AG09309 (cell line): ENCODE measurements at places on chromosomes 6 and 20.

DNA sequence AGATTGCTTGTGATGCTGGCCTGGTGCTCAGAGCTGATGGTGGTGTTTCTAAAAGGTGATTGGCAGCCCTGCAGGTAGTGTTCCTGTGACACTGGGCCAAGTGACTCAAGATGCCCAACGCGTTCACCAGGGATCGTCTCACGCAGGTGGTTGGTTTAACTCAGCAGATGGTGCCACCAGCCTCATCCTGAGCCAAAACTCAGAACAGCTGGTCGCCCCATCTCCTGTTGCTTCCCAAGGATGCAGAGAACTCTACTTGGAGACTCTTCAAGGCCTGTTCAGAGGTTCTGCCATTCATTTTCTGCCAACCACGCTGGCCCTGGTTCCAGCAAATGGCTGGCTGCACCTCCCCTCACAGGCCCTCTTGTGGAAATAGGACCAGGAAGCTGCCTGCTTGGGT, 394.4 kb downstream of the CDH26 start:
- no peak for DNase-seq

DNA sequence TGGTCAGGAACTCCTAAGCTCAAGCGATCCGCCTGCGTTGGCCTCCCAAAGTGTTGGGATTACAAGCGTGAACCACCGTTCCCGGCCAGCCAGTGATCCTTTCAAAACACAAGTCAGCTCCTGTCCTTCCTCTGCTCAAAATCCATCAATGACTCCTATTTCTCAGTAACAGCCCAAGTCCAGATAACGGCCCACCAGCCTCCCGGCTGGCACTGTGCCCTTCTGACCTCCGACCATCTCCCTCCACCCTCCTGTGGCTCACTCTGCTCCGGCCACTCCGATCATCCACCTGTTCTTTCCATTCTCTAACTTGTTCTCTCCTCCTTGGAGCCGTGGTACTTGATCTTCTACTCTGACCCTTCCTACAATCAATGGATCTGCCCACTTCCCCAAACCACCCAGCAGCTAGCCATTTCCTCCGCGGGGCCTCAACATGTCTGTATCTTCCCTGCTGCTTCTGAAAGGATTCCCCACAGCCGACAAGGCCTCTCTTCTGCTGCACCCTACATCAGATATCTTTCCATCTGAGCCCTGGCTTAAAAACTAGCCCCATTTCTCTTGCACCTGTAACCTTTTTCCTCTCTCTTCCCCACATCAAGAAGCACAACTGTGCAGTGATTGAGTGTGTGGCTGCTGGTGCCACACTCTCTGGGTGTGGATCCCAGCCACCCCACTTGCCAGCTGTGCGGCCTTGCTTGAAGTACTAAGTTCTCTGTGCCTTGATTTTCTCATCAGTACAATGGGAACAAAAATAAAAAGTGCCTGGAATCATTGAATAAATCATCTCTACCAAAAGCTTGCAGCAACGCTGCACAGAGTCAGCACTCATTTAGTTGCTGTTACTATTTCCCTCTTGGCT, 6.1 kb upstream of the ZMYND8 start:
- DNase-seq: no peak

- DNase-seq: no peak
Observed at GRCh38 chr6:135025175-135025574, 29.4 kb downstream of the HBS1L start.

DNA sequence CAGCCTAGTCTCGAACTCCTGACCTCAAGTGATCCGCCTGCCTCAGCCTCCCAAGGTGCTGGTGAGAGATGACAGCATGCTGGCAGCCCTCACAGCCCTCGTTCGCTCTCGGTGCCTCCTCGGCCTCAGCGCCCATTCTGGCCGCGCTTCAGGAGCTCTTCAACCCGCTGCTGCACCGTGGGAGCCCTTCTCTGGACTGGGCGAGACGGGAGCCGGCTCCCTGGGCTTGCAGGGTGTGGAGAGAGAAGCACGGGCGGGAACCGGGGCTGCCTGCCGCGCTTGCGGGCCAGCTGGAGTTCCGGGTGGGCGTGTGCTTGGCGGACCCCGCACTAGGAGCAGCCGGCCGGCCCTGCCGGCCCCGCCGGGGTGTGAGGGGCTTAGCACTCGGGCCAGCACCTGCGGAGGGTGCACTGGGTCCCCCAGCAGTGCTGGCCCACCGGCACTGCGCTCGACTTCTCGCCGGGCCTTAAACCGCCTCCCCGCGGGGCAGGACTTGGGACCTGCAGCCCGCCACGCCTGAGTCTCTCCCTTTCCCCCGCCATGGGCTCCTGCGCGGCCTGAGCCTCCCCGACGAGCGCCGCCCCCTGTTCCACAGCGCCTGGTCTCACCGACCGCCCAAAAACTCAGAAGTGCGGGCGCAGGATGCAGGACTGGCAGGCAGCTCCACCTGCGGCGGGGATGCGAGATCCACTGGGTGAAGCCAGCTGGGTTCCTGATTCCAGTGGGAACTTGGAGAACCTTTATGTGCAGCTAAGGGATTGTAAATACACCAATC, 31.5 kb upstream of the RANBP9 start:
- DNase-seq: no peak

GRCh38 chr6:78340755-78341154, 526.6 kb upstream of the IRAK1BP1 start:
- no peak for DNase-seq

GRCh38 chr6:127684501-127684900, 107.5 kb downstream of the C6orf58 start:
- DNase-seq: no peak

DNA sequence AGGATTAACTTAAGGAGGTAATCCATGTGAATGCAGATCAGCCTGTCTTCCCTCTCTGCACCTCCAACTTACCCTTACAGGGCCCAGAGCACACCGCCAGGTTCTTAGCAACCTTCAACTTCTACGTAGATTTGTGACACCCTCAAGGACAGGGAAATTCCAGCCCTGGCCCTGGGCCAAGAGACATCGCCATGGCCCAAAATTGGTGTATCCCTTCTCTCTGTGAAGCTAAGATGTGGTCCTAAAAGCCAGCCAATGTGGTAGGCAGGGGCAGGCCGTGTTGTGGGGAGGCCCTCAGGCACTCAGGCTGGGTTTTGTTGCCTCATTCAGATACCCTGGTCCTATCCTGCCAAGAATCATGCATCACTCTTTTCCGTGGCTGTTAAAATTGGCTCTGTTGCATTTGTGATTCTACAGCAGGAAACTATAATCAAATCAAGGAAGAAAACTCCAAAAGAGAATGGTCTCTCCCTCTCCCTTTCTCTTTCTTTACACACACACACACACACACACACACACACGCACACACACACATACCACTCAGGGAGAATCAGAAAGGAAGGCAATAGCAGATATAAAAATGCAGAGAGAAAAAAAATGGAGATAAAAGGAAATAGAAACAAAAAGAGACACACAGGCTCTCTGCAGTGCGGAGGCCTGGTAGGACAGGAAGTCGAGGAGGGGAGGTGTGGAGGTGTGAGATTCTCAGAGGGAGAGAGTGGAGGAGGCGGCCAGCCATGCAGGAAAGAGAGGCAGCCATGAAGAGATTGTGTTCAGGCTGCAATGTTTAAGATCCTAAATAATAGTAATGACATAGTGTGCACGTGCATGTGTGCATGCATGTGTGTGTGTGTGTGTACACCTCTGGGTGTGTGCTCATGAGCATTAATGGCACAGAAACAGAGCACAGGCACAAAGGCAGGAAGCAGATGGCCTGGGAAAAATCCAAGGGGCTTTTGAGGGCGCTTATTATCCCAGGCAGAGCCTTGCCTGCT, 201.8 kb upstream of the LRFN2 start:
- DNase-seq: no peak

DNA sequence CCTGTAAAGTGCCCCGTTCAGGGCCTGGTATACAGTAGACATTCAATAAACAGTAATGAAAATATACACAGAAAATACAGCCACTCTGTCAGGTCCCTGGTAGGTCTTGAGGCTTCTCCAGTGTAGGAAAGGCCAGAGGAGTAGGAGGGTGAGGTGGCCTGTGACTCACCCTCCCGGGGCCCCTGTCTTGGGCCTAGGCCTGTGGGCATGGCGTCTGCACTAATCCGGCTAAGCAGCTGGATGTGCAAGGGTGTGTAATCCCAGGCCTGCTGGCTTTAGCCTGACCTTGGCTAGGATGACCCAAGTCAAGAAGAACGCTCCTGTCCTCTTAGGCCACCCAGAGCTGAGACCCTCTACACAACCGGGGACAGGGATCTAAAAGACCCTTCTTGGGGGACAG, 84.9 kb downstream of the KCNB1 start:
- DNase-seq: no peak

GRCh38 chr6:57116776-57117175, 26.8 kb downstream of the ZNF451 start:
- no peak for DNase-seq

DNA sequence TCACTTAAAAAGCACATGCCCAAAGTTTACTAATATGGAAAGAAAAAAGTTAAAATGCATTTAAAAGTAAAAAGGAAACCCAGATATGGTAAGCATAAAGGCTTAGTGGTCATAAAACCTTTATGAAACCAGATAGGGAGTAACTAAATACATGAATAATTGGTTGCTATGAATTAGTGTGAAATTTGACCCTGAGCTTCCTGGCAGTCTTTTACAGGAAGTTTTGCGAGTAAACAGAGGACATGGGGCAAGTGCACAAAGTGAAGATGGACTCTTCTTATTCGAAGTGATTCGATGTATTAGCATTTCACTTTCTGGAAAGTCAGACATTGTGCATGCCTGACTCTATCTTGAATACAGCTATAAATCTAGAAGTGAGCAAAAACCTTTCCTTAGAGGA, 90.9 kb upstream of the MLIP start:
- DNase-seq: no peak

GRCh38 chr6:85130743-85131142, 319.1 kb upstream of the NT5E start:
- no peak for DNase-seq

GRCh38 chr20:32208499-32209154, 947 bp downstream of the POFUT1 start:
- no peak for DNase-seq

DNA sequence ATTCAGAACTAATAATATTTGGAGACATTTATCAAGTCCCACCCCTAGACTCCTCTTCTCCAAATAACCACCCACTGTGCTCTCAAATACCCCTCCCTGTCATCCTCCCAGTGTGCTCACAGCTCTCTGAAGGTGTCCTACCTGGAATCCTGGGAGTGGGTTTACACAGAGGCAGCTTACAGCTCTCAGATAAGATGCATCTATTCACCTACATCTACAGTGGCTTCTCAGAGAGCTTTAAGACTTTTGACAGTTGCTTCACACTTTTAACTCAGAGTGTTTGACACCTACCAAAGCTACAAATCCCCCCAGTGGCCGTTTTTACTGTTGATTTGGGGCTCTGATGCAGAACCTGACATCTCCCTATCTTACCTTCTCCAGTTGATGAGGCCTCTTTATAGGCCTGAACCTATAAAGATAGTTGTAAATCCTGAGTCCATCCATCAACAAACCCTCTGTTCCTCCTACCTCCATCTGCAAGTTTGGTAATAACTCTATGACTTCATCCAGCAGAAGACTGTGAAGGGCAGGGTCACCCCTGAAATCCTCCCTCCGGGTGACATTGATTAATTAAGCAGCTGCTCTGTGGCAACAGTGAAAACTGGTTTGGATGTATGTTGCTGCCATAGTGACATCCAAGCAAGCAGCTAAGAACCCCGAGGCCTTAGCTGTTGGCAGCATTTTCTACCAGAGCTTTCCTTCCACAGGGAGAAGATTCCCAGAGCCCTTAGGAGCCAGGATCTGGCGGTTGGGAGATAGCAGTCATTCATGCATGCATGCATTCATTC, 226.1 kb upstream of the RREB1 start:
- DNase-seq: no peak

- no peak for DNase-seq
Observed at GRCh38 chr6:130362128-130362527, 3.7 kb upstream of the TMEM200A start.

DNA sequence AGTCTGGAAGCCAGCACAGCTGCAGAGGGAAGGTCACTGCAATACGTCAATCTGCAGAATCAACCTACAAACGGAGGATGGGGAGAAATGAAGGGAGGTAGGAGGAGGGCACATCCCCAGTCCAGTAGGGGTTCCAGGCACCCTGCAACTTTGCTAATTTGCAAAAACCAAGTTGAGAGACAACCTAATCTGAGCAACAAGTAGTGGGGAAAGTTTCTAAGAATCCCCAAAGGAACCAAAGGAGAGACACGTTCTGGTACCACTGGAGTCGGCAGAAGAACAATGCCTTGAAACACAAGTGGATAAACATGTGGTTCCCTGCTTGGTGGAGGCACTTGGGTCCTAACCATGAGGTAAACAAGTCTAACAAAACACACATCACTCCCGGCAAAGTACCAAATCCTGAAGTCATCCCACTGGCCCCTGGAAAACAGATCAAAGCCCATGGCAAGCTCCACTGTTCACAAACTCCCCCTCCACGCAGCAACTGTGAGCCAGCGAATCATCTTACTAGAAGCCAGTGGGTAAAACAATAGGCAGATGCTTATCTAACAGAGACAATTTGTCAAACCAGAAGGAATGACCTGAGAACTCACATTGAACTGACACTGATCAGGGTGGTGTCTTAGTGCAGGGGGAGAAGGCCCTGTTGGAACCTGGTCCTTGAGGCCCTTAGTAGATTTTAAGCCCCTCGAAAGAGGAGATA, 4.7 kb downstream of the MRPS18A start:
- DNase-seq: no peak

- no peak for DNase-seq
Observed at GRCh38 chr20:57417051-57417689, 26.0 kb downstream of the RBM38 start.

DNA sequence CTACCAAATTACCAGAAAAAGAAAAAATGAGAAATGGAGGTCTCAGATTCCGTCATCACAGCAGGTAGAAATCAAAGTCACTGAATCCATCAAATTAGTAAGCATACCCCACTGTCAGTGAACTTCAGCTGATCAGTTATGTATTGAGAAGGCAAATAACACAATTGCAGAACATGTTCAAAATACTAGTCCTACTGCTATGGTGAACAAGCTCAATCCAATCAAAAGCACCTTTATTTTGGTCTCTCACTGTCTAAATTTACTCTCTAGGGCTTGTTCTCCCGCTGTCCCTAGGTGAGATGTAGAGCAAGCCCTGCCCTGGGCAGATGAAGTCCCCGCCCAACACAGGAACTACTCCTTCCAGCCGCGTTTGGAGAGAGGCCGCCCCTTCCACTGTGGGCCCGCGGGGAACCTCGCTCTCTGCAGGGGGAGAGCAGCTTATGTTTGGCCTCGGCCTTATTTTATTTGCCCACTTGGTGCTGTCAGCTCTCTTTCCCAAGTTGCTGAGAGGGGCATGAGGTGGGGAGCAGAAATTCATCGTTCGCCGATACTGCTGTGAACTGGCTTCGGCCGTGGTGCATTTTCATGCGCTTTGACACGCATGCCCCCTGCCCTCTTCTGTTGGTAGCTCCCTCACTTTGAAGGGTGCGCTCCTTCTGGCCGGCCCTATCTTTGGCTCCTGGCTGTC, 14.3 kb upstream of the MAP1LC3A start:
- DNase-seq: no peak

GRCh38 chr6:158757753-158758090, 61.4 kb downstream of the EZR start:
- no peak for DNase-seq

- DNase-seq: no peak
Observed at GRCh38 chr6:122845916-122846612, 57.0 kb downstream of the SMPDL3A start.
